ENCODE measurements at places on chromosomes 16 and 17.

DNA sequence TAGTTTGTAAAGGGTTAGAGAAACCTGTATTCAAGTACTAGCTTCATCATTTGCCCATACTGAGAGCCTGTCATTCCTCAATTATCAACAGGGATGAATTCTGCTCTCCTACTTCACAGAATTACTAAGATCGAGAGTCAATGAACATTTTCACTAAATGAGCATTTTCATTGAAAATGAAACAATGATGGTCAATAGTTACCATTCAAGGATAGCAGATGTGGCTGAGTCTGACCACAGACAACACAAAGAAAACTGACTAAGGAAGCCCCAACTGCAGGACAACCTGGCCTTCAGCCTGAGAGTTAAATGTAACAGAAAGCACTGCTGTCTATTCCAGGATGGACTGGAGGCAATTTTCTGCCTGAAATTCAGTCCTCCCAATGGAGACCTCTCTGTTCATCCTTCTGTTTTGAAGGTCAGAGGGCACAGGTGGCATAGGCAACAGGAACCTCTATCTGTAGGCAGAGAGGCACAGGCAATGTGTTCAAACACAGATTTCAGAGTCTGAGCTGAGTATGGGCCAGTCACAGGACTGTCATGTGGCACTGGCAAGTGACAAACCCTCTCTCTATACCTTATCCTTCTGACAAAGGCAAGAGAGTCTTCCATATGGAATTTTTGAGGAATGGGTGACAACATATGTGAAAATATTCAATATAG is 19.5 kb downstream of the TRAF4 start:
- no peak for DNase-seq

GRCh38 chr17:39283896-39284295 is 58.2 kb upstream of the STAC2 start:
- no peak for DNase-seq

- no peak for DNase-seq
Measured at GRCh38 chr17:70308618-70309017, 139.3 kb downstream of the KCNJ2 start.

GRCh38 chr16:57802341-57803133 is at the start of gene KIFC3:
Gene KIFC3, minus strand, starts transcription at chr16:57802491. Its CDS starts 4,248 bp downstream, at chr16:57798243.
- DNase-seq: peak; percentile 52

GRCh38 chr16:54526916-54527315 is 240.3 kb upstream of the IRX3 start:
- DNase-seq: no peak

DNA sequence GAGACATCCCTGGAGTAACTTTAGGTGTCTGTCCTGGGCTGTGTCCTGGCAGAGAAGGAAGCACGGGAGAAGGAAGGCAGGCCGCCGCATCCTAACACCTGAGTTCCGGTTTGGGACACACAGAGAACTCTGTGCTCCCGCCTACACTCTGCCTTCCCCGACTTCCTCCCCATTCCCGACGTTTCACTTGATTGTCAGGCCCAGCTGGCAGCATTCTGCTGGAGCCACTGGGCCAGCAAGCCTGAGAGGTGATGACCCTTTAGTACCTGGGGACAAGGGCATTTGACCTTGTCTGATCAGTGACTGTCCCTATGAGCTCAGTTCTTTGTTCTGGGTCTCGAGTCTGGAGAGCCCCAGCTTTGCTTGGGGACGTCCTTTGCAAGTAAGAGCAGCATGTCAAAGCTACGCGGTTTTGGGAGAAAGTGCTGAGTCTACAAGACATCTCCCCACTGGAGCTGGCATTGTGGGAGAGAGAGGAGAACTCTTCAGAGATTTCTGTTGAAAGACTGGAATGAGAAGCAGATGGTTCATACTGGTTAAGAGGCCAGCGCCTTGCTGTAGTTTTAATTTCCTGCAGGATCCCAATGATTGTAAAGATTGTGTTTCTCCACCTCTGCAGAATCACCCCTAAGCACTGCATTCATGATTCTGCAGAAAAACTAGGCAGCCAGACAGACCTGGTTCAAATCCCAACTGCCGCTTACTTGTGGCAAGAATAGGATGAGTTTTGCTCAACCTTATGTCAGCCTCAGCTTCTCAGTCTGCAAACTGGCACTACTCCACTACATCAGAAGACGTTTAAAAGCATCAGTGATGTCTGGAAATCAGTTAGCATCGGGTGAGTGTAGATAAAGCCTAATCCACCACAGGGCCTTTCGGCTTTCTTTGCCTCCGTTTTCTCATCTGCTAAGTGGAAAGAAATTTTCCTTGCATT is 20.6 kb downstream of the ABAT start:
- no peak for DNase-seq

DNA sequence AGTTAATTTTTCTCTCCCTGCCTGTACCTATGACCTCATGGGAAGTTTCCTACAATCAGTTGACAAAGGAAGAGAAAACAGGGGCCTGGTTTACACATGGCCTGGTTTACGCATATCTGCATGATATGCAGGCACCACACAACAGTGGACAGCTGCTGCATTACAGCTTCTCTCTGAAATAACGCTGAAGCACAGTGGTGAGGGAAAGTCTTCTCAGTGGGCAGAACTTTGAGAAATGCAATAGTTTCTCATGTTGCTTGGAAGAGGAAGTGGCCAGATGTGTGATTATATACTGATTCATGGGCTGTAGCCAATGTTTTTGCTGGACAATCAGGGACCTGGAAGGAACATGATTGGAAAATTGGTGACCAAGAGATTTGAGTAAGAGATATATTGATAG is 324.1 kb upstream of the GOT2 start:
- no peak for DNase-seq

DNA sequence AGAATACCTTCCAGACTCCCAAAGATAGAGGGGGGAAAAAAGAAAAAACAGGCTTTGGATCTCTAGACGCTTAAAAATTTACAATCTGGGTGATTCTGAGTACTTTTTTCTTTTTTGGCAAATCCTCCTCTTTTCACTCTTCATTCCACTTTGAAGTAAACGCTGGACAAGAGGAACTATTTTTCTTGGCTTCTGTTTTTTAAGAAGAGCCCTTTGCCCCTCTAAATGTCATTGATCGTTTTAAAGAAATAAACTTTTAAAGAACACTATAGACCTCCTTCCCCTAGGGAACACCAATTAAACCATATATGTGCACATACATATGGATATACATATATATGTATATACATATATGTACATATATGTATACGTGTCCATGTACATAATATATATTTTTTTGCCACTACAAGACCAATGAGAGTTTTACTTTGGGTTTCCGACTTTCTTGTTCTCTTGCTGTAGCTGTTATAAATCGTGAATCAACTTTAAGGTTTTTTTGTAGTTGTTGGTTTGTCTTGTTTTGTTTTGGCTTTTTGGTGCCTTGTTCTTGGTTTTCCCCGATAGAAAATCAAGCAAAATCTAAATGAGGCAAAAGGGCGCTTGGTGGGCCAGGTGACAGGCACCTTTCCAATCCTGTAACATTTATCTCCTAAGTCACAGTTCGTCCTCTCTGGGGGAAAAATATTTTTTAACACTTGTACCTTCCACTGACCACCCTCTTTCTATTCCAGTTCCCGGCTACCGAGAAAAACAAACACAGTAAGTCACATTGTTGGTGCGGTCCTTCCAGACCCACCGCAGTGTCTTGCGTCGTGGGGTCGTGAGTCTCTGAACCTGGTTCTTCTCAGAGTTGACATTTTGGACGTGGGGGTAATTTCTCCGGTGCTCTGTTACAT is 4.4 kb downstream of the FOXF1 start:
- DNase-seq: no peak

DNA sequence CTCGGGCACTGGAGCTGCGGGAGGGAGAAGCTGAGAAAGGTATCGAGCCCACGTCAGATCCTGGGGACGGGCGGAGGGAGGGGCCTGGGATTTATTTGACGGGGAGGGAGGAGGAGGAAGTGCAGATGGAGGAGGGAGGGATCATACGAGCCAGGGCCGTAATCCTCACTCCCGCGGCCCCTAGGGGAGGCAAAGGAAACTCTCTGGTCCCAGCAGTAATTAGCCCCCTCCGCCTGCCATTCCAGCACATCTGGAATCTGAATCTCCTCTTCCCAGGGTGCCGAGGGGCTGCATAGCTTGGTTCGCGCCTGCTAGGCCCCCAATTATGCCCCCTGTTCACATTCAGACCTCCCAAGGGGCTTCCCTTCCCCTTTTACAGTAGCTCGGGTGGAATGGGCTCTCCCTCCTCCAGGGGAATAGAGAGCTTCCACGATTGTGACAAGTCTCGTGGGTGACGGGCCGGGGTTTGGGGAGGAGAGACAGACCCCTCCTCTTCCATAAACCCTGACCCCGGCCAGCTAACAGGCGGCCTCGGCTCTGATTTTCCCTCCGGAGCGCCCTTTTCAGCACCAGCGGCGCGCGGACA is at the start of gene SEZ6L2:
TSS of gene SEZ6L2 (minus strand) at position 35 of the 586 bp plus-strand sequence. CDS start 531 bp downstream, outside the sequence.
- DNase-seq: peak; percentile 53

DNA sequence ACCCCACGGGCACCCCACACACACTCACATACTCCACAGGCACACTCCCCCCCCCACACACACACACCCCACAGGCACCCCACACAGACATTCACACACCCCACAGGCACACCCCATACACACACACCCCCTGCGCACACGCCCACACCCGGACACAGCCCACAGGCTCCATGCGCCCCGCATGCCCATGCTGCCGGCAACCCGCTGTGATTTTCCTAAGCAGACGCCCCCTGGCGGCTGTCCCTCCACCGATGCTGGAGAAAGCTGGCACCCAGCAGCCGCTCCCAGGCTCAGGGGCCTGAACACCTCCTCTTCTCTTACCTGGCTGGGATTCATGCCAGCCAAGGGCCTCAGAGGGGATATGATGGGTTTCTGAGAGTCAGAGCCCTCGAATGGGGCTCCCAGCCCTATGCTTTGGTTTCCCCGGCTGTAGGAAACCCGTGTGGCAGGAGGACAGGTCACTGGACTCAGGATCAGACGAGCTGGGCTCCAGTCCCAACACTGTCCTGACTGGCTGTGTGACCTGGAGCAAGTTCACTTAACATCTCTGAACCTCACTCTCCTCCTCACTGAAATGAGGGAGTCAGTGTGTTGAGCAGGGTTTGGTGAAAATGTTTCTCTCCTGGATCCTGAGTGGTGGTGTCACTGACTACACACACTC is 19.6 kb upstream of the TNFRSF13B start:
- DNase-seq: peak; percentile 79

GRCh38 chr16:46883353-46883689 is 841 bp upstream of the GPT2 start:
- no peak for DNase-seq

DNA sequence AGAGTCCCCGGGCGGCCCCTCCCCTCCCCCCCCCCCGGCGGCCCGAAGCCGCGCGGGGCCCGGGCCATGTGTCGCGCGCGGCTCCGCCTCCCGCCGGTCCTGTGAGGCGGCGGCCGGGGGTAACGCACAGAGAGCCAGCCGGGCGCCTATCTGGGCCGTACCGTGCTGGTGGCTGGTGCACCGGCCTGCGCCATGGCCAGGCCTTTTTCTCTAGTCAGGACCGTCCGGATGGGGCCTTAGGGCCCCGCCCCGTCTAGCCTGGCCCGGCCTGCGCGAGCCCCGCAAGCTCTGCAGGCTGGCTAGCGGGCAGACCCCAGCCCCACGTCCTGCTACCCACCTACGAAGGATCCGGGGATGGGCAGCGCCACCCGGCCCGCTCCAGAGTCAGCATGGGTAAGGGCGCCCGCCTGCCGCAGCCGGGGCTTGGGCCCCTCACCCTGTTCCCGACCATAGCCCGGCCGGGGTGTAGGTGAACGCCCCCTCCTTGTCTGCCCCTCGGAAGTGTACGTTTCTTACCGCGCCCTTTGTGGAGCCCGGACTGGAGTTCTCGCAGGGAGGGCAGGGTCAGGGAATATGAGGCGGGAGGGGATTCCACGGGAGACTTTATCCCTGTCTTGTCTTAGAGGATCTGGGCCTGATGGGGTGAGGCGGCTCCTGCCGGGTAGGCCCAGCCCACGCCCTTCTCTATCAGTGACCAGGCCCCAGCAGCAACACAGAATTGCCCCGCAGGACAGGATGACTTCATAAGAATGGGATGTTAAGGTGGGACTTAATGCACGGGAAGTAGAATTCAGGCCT is at the start of gene CENPT:
TSS of gene CENPT (minus strand) at position 630 of the 798 bp plus-strand sequence. CDS start 13,834 bp downstream, outside the sequence.
- DNase-seq: no peak

DNA sequence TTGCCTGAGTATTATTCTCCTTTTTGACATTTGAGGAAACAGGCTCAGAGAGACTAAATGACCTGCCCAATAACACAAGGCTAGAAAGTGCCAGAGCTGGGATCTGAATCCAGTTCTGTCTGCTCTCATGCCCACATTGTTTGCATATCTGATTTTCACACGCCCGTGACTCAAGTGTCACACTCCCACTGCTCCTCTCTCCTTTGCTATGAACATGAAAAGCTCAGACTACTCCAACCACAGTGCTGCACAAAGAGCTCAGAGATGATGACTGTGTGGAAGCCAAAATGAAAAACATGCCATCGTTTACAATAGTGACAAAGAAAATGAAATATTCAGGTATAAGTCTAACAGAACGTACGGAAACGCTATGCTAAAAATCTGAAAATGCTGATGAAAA is 107.9 kb downstream of the SMG6 start:
- no peak for DNase-seq

DNA sequence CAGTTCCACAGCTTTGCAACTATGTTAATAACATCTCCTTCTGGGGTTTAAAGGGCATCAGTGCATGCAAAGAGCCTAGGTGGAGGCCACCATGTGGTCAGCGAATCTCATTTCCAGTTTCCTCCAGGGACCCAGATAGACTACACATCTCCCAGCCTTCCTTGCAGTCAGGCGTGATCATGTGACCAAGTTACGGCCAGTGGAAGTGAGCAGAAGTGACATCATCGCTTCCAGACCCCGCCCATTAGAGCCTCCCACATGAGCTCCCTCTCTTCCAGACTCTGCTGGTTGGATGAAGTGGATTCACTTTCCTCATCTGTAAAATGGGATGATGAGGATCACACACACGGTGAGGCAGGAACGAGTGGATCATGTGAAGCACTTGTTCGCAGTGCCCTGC is 27.4 kb upstream of the KDM8 start:
- no peak for DNase-seq

DNA sequence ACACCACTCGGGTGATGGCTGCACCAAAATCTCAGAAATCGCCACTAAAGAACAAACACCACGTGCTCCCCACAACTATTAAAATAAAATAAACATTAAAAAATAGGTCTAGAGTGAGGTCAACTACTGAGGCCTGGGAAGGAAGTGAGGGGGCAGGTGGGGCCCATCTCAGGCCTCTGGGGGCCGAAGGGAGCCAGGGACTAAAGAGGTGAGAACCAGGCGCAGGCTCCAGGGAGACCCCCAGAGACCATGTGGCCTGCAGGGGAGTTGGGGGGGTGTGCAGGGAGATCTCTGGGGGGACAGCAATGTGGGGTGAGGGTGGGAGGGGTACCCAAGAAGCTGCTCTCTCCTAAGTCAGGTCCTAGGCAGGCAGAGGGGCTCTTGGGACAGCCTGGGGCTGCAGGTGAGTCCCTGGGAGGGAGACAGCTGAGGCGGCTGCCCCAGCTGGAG is 111.3 kb upstream of the SMURF2 start:
- DNase-seq: no peak

DNA sequence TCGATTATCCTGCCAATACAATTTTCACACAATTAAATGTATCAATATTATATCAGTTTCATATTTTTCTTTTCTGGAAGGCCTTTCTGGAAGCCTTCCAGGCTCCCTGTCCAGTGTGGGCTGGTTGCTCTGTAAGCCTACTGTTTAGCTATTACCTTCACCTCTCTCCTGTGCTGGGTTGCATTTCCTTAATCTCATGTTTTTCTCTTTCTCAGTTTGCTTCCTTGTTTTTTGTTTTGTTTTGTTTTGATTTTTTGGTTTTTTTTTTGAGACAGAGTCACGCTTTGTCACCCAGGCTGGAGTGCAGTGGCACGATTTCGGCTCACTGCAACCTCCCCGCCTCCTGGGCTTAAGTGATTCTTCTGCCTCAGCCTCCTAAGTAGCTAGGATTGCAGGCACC is 6.8 kb downstream of the SEPHS2 start:
- no peak for DNase-seq

Measured in CD4-positive, alpha-beta T cell treated with Interleukin-6 at 100 ng/mL for 8 hours (primary cell).